Left lung (tissue), 14 donors: ENCODE measurements at places on chromosomes 6 and 20. TPM values are rescaled to one million over a fixed set of nuclear protein-coding genes. Genes with fewer than 3 reads are reported as not detected.

GRCh38 chr6:6595952-6596351, 7.4 kb downstream of the LY86 start:
- H3K4me1 ChIP-seq: no peaks in the 10 kb centered on the region
- no peak overlapping the region for H3K4me3 ChIP-seq
- no peak for DNase-seq
- H3K36me3 ChIP-seq: no peaks in the 10 kb centered on the region
- H3K27me3 ChIP-seq: no peaks in the 10 kb centered on the region

- DNase-seq: no peak
- H3K27ac ChIP-seq: no peak overlapping the region
- no peaks in the 10 kb centered on the region for H3K27me3 ChIP-seq
- peaks cover 5% of the 10 kb centered on the region for H3K4me1 ChIP-seq
- no peak overlapping the region for H3K4me3 ChIP-seq
Measured at GRCh38 chr20:33499355-33499754, 9.5 kb downstream of the CBFA2T2 start.

DNA sequence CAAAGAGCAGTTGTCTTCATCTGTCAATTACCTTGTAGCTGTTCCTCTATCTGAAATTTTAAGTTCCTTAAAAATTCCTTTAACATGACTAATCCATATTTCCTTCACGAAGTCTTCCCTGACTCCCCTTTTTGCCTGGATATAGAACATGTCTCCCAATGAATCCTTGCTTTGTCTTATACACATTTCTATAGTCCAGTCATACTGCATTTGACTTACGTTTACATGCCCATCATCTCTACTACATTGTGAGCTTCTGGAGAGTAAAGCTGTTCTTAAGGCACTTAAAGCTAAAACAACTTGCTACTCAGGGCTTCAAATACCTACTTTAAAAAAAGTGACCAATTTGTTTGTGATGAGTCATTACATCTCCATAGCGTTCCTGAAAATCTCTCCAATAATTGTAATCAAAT, 4.9 kb downstream of the REV3L start:
- no peak overlapping the region for H3K4me3 ChIP-seq
- no peaks in the 10 kb centered on the region for H3K27me3 ChIP-seq
- H3K4me1 ChIP-seq: peaks cover 19% of the 10 kb centered on the region
- no peak for DNase-seq
- H3K36me3 ChIP-seq: no peaks in the 10 kb centered on the region
- H3K27ac ChIP-seq: peak overlapping the region; percentile 49

DNA sequence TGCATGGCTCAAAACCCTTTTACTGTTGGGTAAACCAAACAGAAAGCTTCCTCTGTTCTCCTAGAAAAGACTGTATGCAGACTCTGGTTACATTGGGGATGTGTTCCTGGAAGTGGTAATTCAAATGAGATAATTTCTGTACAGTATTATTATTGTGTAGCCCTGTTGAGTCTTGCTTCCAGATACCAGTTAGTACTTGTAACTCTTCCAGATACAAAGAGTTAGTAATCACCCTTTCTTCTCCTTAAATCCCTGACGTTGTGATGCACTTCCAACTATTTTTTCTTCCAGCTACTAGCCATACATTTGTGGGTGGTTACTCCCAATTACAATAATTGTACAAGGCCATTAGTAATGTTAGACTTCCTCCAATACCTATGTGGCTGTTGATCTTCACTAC, 42.3 kb upstream of the GRIK2 start:
- no peaks in the 10 kb centered on the region for H3K27me3 ChIP-seq
- H3K4me1 ChIP-seq: no peaks in the 10 kb centered on the region

DNA sequence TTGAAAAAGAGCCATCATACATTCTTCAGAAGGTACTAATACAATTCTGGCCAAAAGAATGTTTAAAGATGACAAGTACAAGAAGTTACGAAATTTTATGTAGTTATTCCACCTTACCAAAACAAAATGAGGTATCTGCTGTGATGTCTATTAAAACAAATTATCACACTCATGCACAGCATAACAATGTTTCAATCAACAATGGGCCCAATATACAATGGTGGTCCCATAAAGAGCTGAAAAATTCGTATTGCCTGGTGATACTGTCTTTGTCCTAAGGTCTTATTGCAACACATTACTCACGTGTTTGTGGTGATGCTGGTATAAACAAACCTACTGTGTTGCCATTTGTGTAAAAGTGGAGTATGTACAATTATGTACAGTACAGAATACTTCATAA, 3.6 kb upstream of the NUP153 start:
- H3K4me1 ChIP-seq: no peaks in the 10 kb centered on the region
- no peak overlapping the region for H3K4me3 ChIP-seq
- H3K36me3 ChIP-seq: no peaks in the 10 kb centered on the region
- DNase-seq: no peak
- H3K27ac ChIP-seq: no peak overlapping the region

DNA sequence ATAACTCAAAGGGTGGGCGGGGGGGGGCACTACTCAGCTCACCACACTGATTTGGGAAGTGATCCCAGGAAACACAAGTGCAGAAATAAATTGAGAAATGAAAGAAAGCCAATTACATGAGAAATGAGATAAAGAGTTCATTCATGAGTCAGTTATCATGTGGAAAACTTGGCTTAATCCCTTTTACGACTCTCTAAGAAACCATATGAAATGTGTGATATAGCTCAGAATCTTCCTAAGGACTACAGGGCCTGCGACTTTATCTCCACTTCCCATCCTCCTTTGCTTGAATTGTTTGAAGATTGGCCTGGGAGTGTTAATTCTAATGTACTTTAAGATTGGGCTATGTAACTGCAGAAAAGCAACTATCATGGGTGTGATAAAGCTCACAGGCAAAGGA, 3.6 kb upstream of the BTN2A2 start:
- no peak for DNase-seq
- no peak overlapping the region for H3K27ac ChIP-seq
- H3K4me1 ChIP-seq: no peaks in the 10 kb centered on the region
- H3K27me3 ChIP-seq: no peaks in the 10 kb centered on the region

DNA sequence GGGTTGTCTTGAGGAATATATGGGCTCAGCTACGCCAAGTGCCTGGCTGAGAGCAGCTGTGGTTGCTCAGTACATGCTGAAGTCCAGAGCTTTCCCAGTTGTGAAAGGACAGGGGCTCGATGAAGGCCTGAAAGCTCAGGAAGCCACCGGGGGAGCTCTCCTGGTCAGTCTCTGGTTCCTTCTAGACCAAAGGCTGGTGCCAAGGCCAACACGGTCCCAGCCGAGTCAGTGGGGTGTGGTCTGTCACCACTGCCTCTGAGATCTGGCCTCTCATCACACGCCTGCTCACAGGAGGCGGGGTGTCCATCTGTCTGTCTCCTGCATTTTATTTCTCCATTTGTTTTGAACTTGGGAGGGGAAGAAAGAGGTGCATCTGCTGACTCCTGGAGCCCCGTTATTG, 4.9 kb upstream of the FAM83C start:
- H3K4me3 ChIP-seq: no peak overlapping the region
- H3K4me1 ChIP-seq: no peaks in the 10 kb centered on the region
- DNase-seq: no peak

- peak; percentile 86 for DNase-seq
- H3K4me3 ChIP-seq: no peak overlapping the region
- H3K27me3 ChIP-seq: no peaks in the 10 kb centered on the region
- H3K4me1 ChIP-seq: no peaks in the 10 kb centered on the region
Measured at GRCh38 chr6:129500958-129501739, 208.8 kb downstream of the ARHGAP18 start.

- no peak overlapping the region for H3K4me3 ChIP-seq
- H3K4me1 ChIP-seq: no peaks in the 10 kb centered on the region
- DNase-seq: no peak
- H3K27me3 ChIP-seq: no peaks in the 10 kb centered on the region
Measured at GRCh38 chr6:50442531-50443040, 270.7 kb upstream of the TFAP2D start.

GRCh38 chr6:122800906-122801305, 11.8 kb downstream of the SMPDL3A start:
- H3K4me1 ChIP-seq: peaks cover 9% of the 10 kb centered on the region
- H3K36me3 ChIP-seq: no peaks in the 10 kb centered on the region
- no peaks in the 10 kb centered on the region for H3K27me3 ChIP-seq
- DNase-seq: no peak
- H3K27ac ChIP-seq: no peak overlapping the region
- no peak overlapping the region for H3K4me3 ChIP-seq

DNA sequence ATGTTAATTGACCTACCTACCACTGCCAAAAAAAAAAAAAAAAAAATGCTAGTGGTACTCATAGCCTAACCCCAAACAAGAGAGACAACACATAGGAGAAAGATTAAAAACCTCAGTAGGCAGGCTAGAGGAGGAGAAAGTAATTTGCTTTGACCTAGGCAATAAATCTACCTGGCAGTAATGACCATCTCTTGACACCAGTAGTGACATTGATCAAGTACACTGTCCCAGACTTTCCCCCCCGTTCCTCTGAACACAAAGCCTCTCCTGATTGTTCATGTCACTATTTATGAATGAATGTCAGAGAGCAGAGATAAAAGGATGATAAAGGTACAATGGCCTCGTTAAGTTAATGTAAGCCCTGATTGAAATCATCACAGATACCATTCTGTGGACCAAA, 746.8 kb downstream of the CBLN4 start:
- H3K4me1 ChIP-seq: peaks cover 4% of the 10 kb centered on the region
- no peak overlapping the region for H3K27ac ChIP-seq
- H3K4me3 ChIP-seq: no peak overlapping the region
- H3K36me3 ChIP-seq: no peaks in the 10 kb centered on the region

The MYL9 gene
- 344 TPM for total RNA-seq

The UNC5CL gene
- total RNA-seq: 2.3 TPM

The PRL gene
- 0.39 TPM for total RNA-seq

The CNR1 gene
- total RNA-seq: 16.4 TPM

The SAMD10 gene
- 4.6 TPM for total RNA-seq

The FRK gene
- total RNA-seq: 16.1 TPM

The PPARD gene
- total RNA-seq: 28.4 TPM
